ENCODE measurements at places on chromosomes 1 and 21.

DNA sequence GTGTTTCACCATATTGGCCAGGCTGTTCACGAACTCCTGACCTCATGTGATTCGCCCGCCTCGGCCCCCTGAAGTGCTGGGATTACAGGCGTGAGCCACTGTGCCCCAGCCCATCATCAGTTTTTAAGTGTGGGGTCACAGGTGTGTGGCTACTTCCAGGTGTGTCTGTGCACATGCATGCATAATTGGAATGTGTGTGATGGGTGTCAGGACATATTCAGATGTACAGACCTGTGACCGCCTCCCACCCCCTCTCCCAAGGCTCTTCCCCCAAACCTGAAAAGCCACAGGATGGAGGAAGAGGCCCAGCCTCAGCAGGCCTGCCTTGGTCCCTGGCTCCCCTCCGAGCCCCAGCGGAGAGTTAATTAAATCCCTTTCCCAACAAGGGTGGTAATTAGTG is 37.3 kb upstream of the CSF3R start:
- no peak for DNase-seq

- peak; percentile 81 for DNase-seq
Measured at GRCh38 chr1:112956544-112957132, 642 bp upstream of the SLC16A1 start.

DNA sequence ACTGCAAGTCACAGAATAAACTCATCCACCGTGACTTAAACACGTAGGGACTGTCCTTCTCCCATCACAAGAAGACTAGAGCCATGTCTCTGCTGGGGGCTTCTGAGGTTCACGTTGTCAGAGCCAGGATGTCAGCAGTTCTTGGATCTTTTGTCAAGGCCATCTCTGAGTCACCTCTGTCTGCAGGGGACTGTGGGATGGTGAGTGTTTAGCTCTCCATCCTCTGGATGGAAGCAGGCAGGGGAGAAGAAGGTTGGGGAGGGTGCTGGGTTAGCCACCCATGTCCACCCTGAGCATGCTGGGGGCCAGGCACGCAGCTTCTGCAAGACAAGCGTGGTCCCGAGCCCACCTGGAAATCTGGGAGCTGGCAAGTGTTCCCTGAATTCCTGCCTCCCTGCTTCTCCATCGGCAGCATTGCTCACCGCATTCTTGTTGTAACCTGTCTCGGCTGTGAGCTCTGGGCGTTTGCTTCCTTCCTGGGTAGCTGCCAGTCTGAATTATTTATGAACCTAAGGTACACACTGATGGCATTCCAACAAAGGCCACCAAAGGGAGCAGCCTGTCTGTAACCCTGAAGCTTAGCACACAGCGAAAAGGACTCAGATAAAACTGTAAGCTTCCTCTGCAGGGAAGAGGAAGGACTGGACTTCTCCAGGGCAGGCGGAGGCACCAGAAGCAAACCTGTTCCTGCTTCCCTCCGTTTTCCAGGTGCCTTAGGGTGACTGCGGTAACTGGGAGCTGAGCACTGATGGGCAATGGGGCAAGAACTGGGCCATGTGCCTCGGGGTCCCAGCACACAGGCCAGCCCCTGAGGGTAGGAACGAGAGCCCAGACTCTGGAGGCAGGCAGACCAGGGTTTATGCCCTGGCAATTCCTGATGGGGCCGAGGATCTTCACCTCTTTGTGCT is 88.6 kb downstream of the RIPK4 start:
- no peak for DNase-seq

- DNase-seq, result peak; percentile 63
Measured at GRCh38 chr1:50570066-50570468, 146.8 kb upstream of the DMRTA2 start.

DNA sequence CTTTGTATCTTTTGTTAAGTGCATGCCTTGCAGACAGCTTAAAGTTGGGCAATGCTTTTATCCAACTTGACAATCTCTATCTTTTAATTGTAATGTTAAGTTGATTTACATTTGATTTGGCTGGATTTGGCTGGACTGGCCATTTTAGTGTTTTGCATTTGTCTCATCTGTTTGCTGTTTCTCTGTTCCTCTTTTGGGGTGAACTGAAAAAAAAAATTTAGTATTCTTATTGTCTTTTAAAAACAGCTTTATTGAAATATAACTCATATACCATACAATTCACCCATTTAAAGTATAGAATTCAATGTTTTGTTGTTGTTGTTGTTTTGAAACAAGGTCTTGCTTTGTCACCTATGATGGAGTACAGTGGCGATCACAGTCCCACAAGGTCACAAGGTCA is 34.4 kb downstream of the DIPK1A start:
- no peak for DNase-seq

GRCh38 chr1:53726009-53726600 is 12.9 kb downstream of the GLIS1 start:
- peak; percentile 62 for DNase-seq

DNA sequence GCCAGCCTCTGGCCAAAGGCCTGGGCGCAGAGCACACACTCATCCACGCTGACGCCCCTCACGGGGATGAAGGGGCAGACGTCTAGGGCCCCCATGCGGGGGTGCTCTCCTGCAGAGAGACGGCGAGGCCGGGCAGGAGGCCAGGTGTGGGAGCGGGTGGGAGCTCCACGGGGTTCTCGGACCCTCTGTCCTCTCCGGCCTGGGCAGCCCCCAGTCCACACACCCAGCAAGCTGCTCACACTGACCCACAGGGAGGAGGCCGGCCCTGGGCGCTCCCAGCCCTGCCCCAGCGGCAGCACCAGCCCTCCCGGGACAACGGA is 2.5 kb downstream of the FTCD start:
- no peak for DNase-seq

- DNase-seq, result no peak
Measured at GRCh38 chr1:21292984-21293536, 2.8 kb upstream of the ECE1 start.

GRCh38 chr1:191582169-191582568 is 576.1 kb upstream of the RGS18 start:
- no peak for DNase-seq

- DNase-seq, result peak; percentile 82
Measured at GRCh38 chr1:20555025-20555757, 2.8 kb downstream of the FAM43B start.

DNA sequence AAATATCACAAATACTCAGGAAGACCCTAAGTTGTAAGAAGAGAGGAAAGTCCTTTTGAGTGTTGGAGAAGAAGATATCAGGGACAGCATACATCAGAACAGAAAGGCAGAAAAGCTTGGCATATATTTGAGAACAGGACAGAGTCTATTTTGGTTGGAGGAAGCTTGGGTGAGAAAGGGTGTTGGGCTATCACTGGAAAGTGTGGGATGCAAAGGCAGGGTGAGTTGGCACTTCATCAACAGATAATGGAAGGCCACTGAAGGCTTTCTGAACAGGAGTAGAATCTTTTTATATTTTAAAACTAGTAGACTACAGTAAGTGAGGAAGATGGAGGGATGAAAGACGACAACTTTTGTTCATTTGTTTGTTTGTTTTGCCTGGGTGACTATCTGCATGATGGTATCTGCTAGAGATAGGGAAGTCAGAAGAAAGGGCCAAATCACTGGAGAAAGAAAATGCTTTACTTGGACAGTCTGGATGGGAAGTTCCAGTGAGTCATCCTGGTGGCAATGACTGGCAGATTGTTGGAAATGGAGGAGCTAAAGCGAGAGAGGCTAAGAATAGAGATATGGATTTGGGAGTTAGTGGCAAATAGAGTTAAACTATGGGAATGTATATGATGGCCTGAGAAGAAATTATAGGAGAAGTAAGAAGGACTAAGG is 33.7 kb upstream of the KCNA2 start:
- no peak for DNase-seq

DNA sequence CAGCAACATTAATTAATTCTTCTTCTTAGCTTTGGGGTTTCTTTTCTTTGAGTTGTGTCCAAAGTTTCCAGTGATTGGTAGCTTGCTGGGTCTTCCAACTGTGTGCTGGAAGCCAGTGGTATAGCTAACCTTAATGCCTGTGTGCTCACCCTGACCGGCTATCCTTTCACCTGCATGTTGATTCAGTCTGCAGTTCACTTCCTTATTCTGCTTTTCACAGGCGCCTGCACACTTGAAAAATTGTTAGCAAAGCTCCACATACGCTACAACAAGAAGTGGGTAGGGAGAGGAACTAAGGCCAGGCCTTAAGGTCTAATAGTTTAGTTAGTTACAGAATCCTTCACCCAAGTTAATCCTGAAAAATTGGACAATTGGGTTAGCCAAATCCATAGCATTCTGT is 35.7 kb downstream of the NCF2 start:
- no peak for DNase-seq

DNA sequence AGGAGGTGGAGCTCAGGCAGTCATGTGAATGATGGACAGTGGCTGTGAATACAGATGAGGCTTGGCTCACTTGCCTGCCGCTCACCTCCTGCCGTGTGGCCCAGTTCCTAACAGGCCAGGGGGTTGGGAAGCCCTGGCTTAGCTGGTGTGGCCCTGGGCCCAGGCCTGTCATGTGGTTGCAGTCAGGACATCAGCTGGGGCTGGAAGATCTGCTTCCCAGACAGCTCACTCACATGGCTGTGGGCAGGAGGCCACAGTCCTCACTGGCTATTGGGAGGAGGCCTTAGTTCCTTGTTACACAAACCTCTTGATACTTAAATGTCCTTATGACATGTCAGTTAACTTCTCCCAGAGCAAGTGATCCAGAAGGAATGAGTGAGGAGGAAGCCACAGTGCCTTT is 138.8 kb upstream of the CSF3R start:
- no peak for DNase-seq

DNA sequence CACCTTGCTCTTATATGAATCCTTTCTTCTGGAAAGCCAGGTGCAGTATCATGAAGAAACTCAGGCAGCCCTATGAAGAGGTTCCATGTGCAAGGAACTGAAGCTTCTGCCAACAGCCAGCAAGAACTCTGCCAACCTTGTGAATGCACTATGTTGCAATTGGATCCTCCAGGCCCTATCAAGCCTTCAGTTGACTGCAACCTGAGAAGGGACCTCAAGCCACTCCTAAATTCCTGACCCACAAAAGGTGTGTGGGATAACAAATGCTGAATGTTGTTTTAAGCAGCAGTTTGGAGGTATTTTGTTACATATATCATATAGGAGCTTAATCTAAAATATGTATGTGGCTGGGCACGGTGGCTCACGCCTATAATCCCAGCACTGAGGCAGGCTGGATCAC is 84.0 kb downstream of the RERE start:
- no peak for DNase-seq

DNA sequence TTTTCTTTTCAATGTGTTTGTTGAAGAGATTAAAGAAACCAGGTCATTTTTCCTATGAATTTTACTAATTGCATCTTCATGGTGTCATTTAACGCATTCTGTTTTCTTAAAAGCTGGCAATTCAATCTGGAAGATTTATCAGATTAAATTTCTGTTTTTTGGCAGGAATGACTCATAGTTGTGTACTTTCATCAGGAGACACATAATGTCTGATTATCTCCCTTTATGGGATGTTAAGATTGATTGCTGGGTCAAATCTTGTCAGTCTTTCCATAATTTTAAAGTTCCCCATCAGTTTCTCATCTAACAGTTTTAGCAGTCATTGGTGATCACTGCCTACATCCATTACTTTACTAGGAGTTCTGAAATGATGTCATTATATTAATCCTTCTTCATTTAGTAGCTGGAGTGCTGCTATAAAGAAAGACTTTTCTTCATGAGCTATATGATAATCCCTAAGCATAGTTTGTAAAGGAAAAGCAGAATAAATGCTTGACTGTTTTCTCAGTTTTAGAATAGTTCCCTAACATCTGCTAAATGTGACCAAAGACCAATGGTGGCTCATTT is 72.8 kb upstream of the MAP10 start:
- DNase-seq, result no peak

DNA sequence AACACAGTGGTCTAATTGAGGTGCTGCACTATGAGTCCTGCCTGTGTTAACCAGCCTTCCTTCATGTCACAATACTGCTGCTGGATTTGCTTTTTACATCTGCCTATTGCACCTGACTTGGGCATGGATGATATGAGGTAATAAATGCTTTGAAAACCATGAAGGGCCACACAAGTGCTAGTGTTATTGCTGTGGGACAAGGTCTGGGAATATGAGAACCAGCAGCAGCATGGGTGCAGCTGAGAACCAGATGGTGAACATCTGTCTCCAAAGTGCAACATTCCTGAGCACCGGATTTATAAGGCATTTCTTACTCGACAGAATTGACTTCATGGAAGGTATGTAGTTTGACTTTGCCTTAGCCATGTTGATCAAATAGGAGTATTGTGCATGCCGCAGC is 16.6 kb downstream of the TRIM45 start:
- no peak for DNase-seq

DNA sequence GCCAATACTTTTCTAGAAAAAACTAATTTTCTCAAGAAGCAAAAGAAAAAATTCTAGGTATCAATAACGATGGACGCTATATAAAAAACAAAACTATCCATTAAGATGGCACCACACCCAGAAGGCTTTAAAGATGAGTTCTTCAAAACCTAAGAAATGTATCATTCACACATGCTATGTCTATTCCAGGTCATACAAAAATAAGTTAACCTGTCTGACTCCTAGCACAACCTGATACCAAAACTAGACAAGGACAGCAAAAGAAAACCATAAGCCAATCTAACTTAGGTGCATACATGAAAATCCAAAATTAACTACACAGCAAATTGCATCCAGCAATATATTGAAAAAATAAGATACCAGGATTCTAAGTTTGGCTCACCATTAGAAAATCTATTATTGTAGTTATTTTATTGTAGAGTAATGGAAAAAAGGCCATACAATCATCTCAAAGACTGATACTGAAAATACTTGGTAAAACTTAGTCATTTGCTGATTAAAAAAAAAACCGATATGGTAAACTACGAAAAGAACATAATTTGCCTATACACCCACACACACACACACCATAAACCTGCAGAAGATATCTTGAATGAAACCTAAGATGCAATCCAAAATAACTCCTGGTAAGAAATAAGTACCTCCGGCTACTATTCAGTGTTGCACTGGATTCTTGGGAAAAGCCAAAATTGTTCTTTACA is 55.0 kb downstream of the TRAF5 start:
- no peak for DNase-seq

DNA sequence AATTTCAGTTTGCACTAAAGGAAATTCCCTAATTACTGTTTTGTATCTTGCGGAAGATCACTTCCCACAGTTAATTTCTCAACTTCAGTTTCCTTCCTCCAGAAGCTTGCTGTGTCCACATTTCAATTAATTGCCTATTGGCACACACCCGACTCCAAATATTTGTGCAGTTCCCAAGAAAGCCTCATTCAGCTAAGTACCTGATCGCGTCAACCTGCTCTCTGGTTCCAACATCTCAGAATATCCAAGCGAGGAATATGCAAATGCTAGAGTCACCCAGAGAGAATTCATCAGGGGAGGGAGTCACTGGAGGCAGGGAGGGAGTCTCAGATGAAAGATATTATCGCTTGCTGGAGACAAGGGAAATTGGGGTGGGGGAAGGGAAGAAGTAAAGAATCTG is 351.3 kb downstream of the RRAGC start:
- no peak for DNase-seq

- DNase-seq, result no peak
Measured at GRCh38 chr1:93629101-93630059, 52.3 kb downstream of the BCAR3 start.

DNA sequence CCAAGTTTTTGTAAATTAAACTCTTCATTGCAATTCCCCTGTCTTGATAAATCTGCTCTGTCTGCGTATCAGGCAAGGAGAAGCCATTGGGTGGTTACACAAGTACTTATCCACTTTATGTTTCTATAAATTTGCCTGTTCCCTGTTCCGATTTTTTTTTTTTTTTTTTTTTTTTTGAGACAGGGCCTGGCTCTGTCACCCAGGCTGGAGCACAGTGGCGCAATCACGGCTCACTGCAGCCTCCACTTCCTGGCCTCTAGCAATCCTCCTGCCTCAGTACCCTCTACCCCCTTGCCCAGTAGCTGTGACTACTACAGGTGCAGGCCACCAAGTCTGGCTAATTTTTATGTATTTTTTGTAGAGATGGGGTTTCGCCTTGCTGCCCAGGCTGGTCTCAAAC is 11.1 kb upstream of the CSRP1 start:
- DNase-seq, result no peak

All from osteoblast (primary cell).